ENCODE measurements at places on chromosomes 16 and 17. TPM values are rescaled to one million over a fixed set of nuclear protein-coding genes. Genes with fewer than 3 reads are reported as not detected.

- H3K36me3 ChIP-seq: no peaks in the 10 kb centered on the region
- peaks cover 13% of the 10 kb centered on the region for H3K4me1 ChIP-seq
- H3K27ac ChIP-seq: peak overlapping the region; percentile 72
- no peaks in the 10 kb centered on the region for H3K27me3 ChIP-seq
- DNase-seq: no peak
- H3K4me3 ChIP-seq: peak overlapping the region; percentile 38
Measured at GRCh38 chr17:38850374-38850773, 3.1 kb downstream of the RPL23 start.

DNA sequence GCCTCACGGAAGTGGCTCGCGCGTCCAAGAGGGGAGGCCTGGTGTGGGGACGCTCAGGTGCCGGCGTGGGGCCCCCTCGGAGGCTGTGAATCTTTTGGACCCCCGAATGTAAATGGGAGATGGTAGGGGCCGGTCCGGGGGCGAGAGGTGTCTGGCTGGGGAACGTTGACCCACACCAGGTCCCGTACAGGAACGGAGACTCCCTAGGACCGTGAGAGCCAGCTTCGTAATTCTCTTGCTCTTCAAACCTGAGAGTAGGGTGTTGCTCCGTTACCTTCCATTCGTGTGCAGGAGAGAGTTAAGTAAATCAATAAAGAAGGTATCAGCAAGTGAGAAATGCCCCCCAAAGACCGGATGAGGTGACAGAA is 481 bp downstream of the LYRM1 start:
- peak overlapping the region; percentile 99 for H3K27ac ChIP-seq
- peaks cover 2% of the 10 kb centered on the region for H3K27me3 ChIP-seq
- peaks cover 14% of the 10 kb centered on the region for H3K4me1 ChIP-seq
- no peak for DNase-seq
- peak overlapping the region; percentile 96 for H3K4me3 ChIP-seq

DNA sequence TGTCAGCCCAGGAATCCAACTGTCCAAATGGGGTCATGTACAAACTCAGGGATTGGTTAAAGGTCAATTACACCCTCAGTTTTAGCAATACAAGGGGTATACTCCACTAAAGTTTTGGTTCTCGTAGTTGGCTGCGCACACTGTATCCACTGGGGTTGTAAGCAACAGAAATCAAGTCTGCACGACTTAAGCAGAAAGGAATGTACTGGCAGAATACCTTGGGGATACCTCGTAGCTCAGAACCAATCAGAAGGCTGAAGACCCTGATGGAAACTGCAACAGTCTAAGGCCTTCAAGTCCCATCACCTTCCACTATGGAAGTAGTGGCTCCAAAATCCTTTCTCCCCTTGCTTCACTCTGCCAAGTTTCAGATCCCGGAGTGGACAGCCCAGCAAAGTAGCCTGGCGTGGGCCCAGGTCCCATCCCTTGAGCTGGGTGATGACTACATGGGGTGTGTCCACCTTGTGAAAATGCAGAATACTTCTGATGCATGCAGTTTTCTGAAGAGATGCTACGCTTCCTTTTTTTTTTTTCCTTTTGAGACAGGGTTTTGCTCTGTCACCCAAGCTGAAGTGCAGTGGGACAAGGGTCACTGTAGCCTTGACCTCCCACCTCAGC is 21.1 kb upstream of the RPH3AL start:
- H3K4me1 ChIP-seq: peaks cover 28% of the 10 kb centered on the region
- peaks cover 6% of the 10 kb centered on the region for H3K36me3 ChIP-seq
- DNase-seq: no peak
- H3K4me3 ChIP-seq: no peak overlapping the region
- no peak overlapping the region for H3K27ac ChIP-seq

DNA sequence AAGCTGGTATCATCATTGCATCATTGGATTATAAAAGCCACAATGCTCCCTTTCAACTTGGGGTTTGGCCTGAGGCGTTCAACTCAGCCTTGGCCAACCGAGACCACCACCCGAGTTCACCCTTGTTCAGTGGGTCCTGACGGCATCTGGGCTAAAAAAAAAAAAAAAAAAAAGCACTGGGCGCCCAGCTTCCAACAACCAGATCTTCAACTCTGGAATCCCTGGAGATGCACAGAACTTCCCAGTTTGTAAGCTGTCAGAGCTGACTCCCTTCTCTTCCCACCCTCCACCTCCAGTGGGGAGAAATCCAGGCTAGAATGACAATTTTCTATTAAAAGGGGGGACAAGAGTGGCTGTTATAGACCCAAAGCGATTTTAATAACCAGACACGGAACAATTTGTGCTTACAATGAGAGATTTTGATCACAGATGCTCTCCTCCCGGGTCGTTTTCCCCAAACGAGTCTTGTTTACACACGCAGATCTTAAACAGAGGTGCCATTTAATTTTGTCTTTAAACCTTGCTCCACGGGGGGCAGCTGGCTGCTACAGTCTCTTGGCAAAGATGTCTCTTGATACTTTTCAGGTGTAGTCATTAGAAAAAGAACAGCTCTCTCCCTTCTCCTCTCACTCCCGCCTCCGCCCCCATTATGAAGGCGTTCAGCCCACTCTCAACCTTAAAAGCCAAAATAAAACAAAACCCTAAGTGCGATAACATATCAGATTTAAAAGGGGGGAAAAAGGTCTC is 26.9 kb downstream of the GPRC5B start:
- no peaks in the 10 kb centered on the region for H3K36me3 ChIP-seq
- H3K27me3 ChIP-seq: no peaks in the 10 kb centered on the region
- H3K4me1 ChIP-seq: peaks cover 13% of the 10 kb centered on the region
- no peak overlapping the region for H3K27ac ChIP-seq

DNA sequence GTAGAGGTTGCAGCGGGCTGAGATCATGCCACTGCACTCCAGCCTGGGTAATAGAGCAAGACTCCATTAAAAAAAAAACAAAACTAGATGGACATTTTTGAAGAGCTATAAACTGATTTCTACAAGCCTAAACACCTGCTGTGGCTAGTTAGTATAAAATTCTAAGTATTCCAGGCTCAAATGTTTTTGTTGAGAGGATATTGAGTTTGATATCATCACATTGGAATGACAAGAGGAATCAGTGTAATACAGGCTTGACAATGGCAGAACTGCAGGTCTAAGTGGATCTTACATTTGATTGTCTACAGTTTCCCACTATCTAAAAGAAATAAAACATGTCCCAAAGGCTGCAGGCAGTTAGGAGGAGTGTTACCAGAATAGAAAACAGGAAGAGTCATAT is 23.9 kb upstream of the DLX3 start:
- H3K36me3 ChIP-seq: peaks cover 6% of the 10 kb centered on the region
- DNase-seq: no peak
- no peak overlapping the region for H3K27ac ChIP-seq
- H3K4me1 ChIP-seq: no peaks in the 10 kb centered on the region
- H3K4me3 ChIP-seq: no peak overlapping the region

GRCh38 chr17:64037802-64038201 is 17.4 kb upstream of the ICAM2 start:
- no peak for DNase-seq
- peaks cover 4% of the 10 kb centered on the region for H3K36me3 ChIP-seq
- H3K4me3 ChIP-seq: no peak overlapping the region
- no peak overlapping the region for H3K27ac ChIP-seq
- no peaks in the 10 kb centered on the region for H3K4me1 ChIP-seq

The GPRC5C gene
- 93.3 TPM for total RNA-seq

The SLC9A5 gene
- total RNA-seq: 1.4 TPM

The PRKCA gene
- total RNA-seq: 2.2 TPM

The BEAN1 gene
- 1.8 TPM for total RNA-seq

The C16orf92 gene
- total RNA-seq: not detected

The GAS2L2 gene
- total RNA-seq: 0.27 TPM
